Ovary (tissue), 10 donors: ENCODE measurements at places on chromosomes 2 and 18. TPM values are rescaled to one million over a fixed set of nuclear protein-coding genes. Genes with fewer than 3 reads are reported as not detected.

GRCh38 chr2:51441786-51442185 lies 409.9 kb upstream of the NRXN1 start:
- no peak overlapping the region for H3K27ac ChIP-seq
- DNase-seq, result no peak
- H3K4me1 ChIP-seq, result no peaks in the 10 kb centered on the region

DNA sequence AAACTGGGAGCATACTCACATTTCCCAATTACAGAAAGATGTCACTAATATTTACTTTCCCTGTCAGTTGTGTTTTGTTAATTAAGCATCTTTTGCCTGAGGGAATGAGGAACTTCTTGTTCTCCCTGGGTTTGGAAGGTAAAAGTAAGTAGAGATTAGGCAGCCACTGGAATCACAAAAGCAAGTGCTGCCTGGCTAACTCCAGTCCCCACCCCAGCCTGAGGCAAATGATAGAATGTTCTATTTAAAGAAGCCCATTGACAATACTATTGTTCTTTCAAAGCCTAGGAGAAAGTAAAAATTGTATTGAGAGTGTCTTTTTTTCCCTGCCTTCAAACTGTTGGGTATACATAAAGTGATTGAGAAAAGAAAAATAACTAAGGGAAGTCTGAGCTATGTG lies 93.8 kb downstream of the MBD2 start:
- H3K4me1 ChIP-seq, result no peaks in the 10 kb centered on the region
- H3K4me3 ChIP-seq, result no peak overlapping the region
- no peaks in the 10 kb centered on the region for H3K27me3 ChIP-seq
- no peak overlapping the region for H3K27ac ChIP-seq
- H3K36me3 ChIP-seq, result no peaks in the 10 kb centered on the region

GRCh38 chr2:207394812-207395534 lies 134.8 kb upstream of the CREB1 start:
- H3K4me3 ChIP-seq, result no peak overlapping the region
- no peak overlapping the region for H3K27ac ChIP-seq
- no peaks in the 10 kb centered on the region for H3K36me3 ChIP-seq
- no peaks in the 10 kb centered on the region for H3K4me1 ChIP-seq

MAL gene
- total RNA-seq, result 1.5 TPM

DNA sequence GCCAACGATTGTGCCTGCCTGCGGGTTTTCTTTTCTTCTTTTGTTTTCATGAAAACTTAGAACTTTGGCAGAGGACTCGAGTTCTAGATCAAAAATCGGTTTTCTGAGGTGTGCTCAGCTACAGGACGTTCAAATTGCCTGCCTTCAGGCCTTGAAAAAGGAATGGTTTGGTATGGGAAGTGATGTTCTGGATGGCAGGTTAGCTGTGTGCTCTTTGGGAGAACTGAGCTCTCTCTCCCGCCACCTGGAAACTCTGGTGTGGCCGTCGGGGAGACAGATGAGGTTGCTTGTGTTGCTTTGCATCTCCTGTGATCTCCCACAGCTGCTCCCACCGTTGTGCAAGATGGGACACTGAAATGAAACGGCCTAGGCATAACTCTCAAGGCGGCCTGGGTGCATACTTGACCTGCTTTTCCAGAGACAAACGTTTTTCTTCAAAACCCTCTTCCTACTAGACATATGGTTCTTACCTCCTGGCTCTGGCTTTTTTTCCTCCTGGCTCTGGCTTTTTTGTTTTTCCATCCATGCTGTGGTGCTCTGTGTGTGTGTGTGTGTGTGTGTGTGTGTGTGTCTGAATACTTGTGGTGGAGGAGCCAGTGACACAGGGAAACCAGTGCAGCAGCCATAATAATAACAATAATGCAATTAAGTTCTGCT lies 2.0 kb downstream of the FMNL2 start:
- H3K27ac ChIP-seq, result peak overlapping the region; percentile 89
- H3K27me3 ChIP-seq, result no peaks in the 10 kb centered on the region
- no peaks in the 10 kb centered on the region for H3K36me3 ChIP-seq
- peak overlapping the region; percentile 89 for H3K4me3 ChIP-seq
- H3K4me1 ChIP-seq, result peaks cover 10% of the 10 kb centered on the region

GRCh38 chr2:71226096-71226964 lies 573 bp downstream of the PAIP2B start:
- H3K4me3 ChIP-seq, result peak overlapping the region; percentile 73
- H3K27ac ChIP-seq, result peak overlapping the region; percentile 62
- DNase-seq, result peak; percentile 41
- no peaks in the 10 kb centered on the region for H3K36me3 ChIP-seq
- no peaks in the 10 kb centered on the region for H3K27me3 ChIP-seq
- peaks cover 1% of the 10 kb centered on the region for H3K4me1 ChIP-seq

AQP12B gene
- not detected for total RNA-seq

SCG2 gene
- total RNA-seq, result 2.6 TPM

EPB41L3 gene
- 58.1 TPM for total RNA-seq

DNA sequence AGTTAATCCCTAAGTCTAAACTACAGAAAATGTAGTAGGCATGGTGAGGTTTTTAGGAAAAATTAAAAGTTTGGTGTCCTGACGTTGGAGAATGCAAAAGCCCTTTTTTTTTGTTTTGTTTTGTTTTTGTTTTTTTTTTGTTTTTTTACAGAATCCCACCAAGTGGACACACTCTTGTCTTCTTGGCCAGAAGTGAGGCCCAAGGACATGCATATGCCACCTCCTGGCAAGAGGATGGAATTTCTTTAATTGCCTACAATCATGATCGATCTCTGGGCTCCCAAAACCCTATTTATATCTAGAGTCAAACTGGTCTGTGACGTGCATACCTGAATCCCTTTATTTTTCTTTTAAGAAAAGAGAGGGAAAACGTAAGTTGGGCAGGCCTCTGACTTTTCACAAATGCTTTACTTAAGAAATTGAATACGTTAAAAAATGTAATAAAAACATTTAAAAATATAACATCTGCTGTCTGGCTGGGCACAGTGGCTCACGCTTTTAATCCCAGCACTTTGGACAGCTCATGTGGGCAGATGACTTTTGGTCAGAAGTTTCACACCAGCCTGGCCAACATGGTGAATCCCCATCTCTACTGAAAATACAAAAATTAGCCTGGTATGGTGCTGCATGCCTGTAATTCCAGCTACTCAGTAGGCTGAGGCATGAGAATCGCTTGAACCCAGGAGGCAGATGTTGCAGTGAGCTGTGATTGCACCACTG lies 502.7 kb downstream of the CBLN2 start:
- no peaks in the 10 kb centered on the region for H3K27me3 ChIP-seq
- no peak overlapping the region for H3K4me3 ChIP-seq
- no peaks in the 10 kb centered on the region for H3K36me3 ChIP-seq
